GM18507 (cell line): ENCODE measurements at places on chromosomes 6 and 20.

GRCh38 chr6:151441390-151442166 is 10.3 kb downstream of the RMND1 start:
- DNase-seq, result no peak

- DNase-seq, result no peak
Observed at GRCh38 chr6:130385064-130385695, 19.4 kb downstream of the TMEM200A start.

- no peak for DNase-seq
Observed at GRCh38 chr6:82568290-82568993, 204.8 kb downstream of the TPBG start.

DNA sequence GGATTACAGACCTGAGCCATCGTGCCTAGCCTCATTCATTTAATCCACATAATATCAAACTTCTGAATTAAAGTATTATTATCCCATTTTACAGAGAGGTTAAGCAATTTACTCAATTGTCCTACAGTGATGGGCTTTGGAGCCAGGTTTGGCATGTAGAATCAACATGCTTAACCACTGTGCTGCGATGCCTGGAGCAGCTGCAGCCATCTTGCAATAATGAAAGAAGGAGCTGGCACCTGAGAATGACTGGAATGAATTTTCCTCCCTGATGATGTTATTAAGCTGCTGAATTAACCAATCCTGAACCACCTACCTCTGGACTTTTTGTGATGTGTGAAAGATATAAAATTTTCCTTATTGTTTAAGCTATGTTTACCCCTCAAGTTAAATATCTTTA is 13.1 kb upstream of the CCND3 start:
- no peak for DNase-seq

DNA sequence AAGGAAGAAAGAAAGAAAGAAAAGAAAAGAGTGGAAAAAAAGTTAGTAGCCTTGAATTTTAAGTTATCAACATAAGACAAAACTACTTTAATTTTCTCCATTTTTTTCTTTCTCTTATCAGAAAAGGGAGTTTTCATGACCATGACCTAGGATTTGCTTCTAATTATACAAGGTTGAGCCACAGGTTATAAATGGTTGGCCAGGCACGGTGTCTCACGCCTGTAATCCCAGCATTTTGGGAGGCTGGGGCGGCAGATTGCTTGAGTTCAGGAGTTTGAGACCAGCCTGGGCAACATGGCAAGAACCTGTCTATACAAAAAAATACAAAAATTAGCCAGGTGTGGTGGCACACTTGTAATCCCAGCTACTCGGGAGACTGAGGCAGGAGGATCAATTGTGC is 7.8 kb upstream of the MTRES1 start:
- no peak for DNase-seq

- no peak for DNase-seq
Observed at GRCh38 chr6:72824833-72825232, 203.0 kb downstream of the KCNQ5 start.

- no peak for DNase-seq
Observed at GRCh38 chr6:153023977-153024708, 21.6 kb upstream of the MTRF1L start.

GRCh38 chr20:21101453-21101931 is 4.7 kb downstream of the LINC00237 start:
- no peak for DNase-seq

DNA sequence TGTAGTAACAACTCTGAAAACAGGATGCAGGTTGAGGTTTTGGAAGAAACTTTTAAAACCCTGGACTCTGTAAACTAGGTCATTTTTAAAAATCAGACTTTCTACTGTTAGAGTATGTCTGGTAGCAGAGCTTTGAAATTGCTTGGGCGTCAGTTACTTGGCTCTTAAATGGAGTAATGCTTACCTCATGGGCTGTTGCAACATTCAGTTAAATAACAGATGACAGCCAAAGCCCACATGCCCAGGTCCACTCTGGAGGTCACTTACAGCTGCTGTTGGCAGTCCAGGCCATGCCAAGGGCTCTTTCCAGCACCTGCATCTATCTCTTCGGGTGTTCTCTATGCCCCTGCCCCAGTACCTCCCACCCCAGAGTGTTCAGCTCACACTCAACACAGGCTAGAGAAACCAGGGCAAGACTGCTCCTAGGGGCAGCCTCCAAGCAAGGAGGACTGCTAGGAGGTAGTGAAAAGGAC is 96.4 kb downstream of the BANF2 start:
- DNase-seq, result no peak

DNA sequence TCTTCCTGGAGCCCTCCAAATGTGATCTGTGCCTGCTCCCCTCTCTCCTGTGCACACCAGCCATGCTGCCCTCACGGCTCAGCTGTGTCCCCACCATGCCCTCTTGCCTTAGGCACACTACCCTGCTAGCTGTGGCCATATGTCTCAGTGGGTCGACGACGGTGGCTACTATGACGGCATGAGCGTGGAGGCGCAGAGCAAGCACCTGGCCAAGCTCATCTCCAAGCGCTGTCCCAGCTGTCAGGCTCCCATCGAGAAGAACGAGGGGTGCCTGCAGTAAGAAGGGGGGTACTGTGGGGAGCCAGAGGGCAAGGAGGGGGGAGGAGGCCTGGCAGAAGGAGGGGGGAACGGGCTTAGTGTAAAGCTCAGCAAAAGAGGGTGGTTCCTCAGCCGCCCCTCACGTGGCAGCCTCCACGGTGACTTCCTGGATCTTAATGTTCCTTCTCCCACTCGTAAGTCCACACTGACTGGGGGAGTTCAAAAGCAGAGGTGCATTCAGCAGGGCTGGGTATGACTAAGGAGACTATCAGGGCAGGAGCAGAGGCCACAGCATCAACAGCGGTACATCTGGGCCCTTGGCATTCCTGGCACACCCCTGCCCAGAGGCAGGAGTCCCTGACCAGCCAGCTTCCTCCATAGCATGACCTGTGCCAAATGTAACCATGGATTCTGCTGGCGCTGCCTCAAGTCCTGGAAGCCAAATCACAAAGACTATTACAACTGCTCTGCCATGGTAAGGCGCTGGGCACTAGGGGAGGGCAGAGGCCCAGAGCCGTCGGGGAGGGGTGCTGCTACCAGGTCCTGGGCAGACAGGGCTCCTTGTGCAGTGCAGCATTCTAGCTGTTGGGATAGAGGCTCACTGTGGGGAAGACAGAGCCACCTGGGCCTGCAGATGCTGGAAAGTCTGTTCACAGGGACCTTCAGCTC is 8.0 kb downstream of the DNPH1 start:
- DNase-seq, result no peak

DNA sequence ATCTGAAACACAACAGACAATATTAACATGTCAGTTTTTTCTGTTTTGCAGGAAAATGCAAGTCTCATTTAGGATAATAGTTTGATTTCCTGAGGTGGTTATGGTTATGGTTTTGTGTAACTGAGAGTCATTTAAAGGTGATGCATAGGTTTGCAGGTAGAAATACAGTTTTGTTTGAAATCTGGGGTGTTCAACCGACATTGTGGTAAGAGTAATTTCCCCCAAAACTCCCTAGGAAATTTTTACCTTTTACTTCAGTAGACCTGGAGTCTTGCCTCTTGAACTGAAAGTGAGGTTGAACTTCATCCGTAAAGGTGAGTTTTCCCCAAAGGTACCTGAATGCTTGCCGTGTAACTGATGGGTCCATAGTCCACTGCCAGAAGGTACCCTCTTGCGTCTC is 71.4 kb downstream of the JARID2 start:
- DNase-seq, result no peak
